ENCODE measurements at places on chromosomes 5 and 9. TPM values are rescaled to one million over a fixed set of nuclear protein-coding genes. Genes with fewer than 3 reads are reported as not detected.

DNA sequence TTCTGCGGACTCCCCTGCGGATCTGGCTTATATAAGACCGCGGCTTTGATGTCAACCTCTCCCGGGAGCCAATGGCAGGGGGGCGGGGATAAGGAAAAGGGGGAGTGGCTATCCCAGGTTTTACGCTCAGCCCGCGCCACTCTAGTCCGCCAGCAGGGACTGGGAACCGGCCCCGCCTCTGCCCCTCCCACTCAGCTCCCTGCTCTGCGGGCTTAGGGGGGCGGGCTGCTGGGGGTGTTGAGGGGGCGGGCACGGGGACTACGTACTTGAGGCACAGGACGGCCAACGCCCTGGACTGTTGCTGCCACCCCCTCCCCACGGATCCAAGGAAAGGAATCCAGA, at the start of gene HAND1:
TSS of gene HAND1 (minus strand) at position 4 of the 342 bp plus-strand sequence. CDS start 219 bp downstream, outside the sequence.
- peaks cover 93% of the 10 kb centered on the region for H3K27me3 ChIP-seq
- no peak within 1 kb of the TSS for H3K27ac ChIP-seq
- no peak for DNase-seq

DNA sequence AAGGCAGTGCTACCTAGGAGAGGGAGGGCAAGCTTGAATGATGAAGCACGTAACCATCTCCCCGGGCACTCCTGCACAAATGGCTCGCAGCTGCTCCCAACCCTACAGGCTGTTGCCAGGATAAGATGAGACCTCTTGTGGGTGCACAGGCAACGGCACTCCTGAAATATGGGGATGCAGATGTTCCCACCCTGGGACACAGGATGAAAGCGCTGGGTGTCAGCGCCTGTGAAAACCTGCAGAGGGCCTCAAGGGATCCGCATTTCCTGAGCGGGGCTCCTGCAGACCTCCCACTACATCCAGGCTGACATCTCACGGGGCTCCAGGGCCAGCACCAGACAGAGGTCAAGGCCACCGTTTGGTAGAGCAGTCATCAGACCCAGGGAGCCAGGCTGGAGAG, 60.7 kb downstream of the SMIM23 start:
- H3K27ac ChIP-seq, result no peak overlapping the region
- no peak for DNase-seq
- no peaks in the 10 kb centered on the region for H3K36me3 ChIP-seq
- no peaks in the 10 kb centered on the region for H3K27me3 ChIP-seq
- no peaks in the 10 kb centered on the region for H3K4me1 ChIP-seq

- no peak for DNase-seq
- H3K36me3 ChIP-seq, result no peaks in the 10 kb centered on the region
- H3K27me3 ChIP-seq, result no peaks in the 10 kb centered on the region
Observed at GRCh38 chr9:30504502-30504905, 1879.9 kb upstream of the ACO1 start.

DNA sequence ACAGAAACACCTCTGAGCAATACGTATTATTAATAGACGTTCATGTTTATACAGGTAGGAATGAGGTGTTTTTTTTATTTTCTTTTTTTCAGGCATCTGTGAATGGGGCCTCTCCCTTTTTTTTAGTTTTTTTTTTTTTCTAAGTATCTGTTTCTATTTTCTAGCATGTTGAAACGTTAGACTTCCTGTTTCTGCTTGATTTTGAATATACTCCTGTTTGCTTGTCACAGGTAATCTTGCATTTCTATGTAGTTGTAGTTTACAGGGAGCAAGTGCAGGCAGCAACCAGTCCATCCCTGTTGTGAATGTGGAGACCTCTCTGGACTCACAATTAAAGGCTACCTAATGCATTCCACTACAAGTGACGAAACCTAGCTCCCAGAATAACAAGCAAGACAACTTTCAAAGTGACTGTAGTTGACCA, 22.8 kb upstream of the TNFAIP8 start:
- no peaks in the 10 kb centered on the region for H3K4me1 ChIP-seq
- no peak for DNase-seq
- H3K27ac ChIP-seq, result peak overlapping the region; percentile 61
- peak overlapping the region; percentile 16 for H3K4me3 ChIP-seq

DNA sequence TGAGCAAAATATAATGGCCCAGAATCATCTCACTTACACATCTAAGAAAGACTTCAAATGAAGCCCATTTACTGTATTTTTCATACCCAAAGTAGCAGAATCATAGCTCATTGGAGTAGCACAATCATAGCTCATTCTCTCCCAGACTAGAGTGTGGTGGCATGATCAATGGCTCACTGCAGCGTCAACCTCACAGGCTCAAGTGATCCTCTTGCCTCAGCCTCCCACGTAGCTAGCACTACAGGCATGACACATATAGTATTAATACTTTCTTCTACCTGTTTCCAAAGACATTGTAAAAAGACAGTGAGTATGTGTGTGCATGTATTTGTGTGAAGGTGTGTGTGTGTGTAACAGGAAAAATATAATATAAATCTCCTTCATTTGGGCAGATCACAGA, 1247.9 kb upstream of the ACO1 start:
- H3K27me3 ChIP-seq, result no peaks in the 10 kb centered on the region
- no peak overlapping the region for H3K27ac ChIP-seq
- DNase-seq, result no peak
- H3K36me3 ChIP-seq, result no peaks in the 10 kb centered on the region

DNA sequence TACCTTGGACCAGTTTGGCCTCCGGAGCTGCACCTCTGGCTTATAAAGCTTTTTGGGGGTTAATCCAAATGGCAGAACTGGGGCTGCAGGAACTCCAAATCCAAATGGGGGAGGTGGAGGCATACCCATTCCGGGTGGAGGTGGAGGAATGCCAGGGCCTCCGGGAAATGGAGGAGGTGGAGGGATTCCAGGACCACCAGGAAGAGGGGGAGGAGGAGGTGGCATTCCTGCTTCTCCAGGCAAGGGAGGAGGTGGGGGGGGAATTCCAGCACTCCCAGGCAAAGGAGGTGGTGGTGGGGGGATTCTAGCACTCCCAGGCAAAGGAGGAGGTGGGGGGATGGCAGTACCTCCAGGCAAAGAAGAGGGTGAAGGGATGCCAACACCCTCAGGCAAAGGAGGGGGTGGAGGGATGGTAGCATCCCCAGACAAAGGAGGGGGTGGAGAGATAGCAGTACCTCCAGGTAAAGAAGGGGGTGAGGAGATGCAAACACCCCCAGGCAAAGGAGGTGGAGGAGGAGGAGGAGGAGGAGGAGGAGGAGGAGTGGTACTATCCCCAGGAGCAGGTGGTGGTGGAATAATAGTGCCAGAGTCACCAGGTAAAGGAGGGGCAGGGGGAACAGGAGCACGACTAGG, 45.2 kb downstream of the DIAPH1 start:
- H3K27me3 ChIP-seq, result no peaks in the 10 kb centered on the region
- H3K27ac ChIP-seq, result no peak overlapping the region
- H3K4me1 ChIP-seq, result no peaks in the 10 kb centered on the region
- H3K4me3 ChIP-seq, result no peak overlapping the region

DNA sequence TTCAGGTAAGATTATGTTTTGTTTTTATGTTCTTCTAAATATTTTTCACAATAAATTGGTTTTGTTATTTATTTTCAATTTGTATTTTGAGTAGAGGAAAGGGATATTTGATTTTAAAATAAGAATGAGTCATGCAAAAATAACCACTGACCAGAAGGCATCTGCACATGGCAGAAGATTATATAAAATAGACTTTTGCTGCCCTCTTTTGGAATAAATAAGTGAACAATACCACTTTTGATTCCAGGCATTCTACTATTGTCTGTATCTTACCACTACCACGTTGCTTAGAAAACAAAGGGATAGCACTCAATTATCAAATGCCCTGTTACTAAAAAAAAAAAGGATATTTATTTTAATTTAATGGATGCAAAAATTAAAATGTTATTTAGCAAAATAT, 227.3 kb upstream of the ITGA1 start:
- no peaks in the 10 kb centered on the region for H3K36me3 ChIP-seq
- H3K27me3 ChIP-seq, result no peaks in the 10 kb centered on the region
- H3K27ac ChIP-seq, result no peak overlapping the region
- H3K4me1 ChIP-seq, result no peaks in the 10 kb centered on the region

The OGN gene
- 9.7 TPM for total RNA-seq

The ST8SIA4 gene
- 1.1 TPM for total RNA-seq

The GRM6 gene
- not detected for total RNA-seq

Data from Peyer's patch (tissue), 4 donors.